ENCODE measurements at places on chromosomes 6 and 20.

DNA sequence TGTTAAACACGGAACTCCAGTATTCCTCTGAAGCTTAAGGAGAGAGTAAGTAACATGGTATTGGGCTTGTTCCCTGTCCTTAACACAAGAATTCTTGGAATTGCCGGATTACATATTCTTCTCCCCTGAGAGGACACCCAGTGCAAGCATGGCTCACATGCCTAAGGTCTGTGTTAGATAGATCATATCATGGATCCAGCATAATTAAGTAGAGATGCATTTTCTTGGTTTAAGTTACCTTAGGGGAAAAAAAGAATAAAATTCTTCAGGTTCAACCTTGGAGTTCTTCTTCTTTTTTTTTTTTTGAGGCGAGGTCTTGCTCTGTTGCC is 53.9 kb downstream of the AKAP12 start:
- H3K27me3 ChIP-seq: no peaks in the 10 kb centered on the region
- H3K4me1 ChIP-seq: no peaks in the 10 kb centered on the region
- DNase-seq: no peak
- no peak overlapping the region for H3K27ac ChIP-seq
- H3K36me3 ChIP-seq: no peaks in the 10 kb centered on the region
- no peak overlapping the region for H3K4me3 ChIP-seq

GRCh38 chr6:36020154-36020553 is 4.3 kb downstream of the SLC26A8 start:
- H3K4me1 ChIP-seq: peaks cover 2% of the 10 kb centered on the region
- DNase-seq: no peak
- no peaks in the 10 kb centered on the region for H3K36me3 ChIP-seq

- peaks cover 37% of the 10 kb centered on the region for H3K27me3 ChIP-seq
- peak overlapping the region; percentile 63 for H3K4me3 ChIP-seq
- H3K4me1 ChIP-seq: no peaks in the 10 kb centered on the region
- peak; percentile 16 for DNase-seq
These were observed 41.6 kb upstream of the FOXP4 start for GRCh38 chr6:41504466-41505121.

DNA sequence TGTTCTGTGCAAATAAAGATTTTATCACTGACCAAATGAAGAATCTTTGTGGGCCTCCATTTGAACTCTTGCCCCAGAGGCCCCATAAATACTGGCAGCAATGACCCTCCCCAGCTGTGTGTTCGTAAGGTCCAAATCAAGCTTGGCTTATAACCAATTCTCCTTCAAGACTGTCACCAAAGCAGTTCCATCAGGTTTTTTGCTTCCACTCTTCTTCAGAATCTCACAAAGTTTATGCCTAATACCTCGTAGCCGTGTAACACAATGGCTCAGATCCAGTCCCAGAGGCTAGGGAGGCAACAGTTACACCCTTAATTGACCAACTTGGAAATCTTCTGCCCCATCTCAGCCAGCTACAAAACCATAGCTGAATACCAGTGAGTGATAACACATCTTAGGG is 120.5 kb downstream of the HIVEP2 start:
- no peak overlapping the region for H3K27ac ChIP-seq
- no peaks in the 10 kb centered on the region for H3K27me3 ChIP-seq
- no peaks in the 10 kb centered on the region for H3K36me3 ChIP-seq
- no peak overlapping the region for H3K4me3 ChIP-seq

GRCh38 chr6:169520104-169520503 is 181.7 kb downstream of the WDR27 start:
- H3K4me3 ChIP-seq: no peak overlapping the region
- H3K27me3 ChIP-seq: no peaks in the 10 kb centered on the region
- DNase-seq: peak; percentile 77
- peaks cover 4% of the 10 kb centered on the region for H3K4me1 ChIP-seq
- no peak overlapping the region for H3K27ac ChIP-seq

DNA sequence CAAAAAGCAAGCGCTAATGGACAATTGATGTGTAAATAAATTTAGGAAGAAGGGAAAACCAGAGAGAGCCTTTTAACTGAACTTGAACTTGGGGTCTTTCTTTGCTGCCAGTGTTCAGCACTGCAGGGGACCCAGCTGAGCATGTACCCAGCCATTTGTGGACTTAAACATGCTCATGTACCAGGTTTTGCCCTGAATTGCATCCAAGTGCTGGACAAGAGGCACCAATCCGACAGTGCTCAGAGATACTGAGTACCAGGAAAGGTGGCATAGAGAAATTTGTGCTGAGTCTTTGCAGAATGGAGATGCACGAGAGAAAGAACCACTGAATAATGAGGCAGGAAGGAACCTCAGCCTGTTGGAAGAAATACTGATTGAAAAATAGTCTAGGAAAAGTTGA is 16.0 kb downstream of the AKAP12 start:
- no peak overlapping the region for H3K4me3 ChIP-seq
- H3K36me3 ChIP-seq: no peaks in the 10 kb centered on the region
- no peaks in the 10 kb centered on the region for H3K27me3 ChIP-seq
- no peak for DNase-seq
- H3K27ac ChIP-seq: no peak overlapping the region

- no peak overlapping the region for H3K4me3 ChIP-seq
- no peaks in the 10 kb centered on the region for H3K36me3 ChIP-seq
- no peaks in the 10 kb centered on the region for H3K27me3 ChIP-seq
- H3K27ac ChIP-seq: no peak overlapping the region
- H3K4me1 ChIP-seq: no peaks in the 10 kb centered on the region
These were observed 43.7 kb downstream of the TNFRSF21 start for GRCh38 chr6:47265971-47266370.

DNA sequence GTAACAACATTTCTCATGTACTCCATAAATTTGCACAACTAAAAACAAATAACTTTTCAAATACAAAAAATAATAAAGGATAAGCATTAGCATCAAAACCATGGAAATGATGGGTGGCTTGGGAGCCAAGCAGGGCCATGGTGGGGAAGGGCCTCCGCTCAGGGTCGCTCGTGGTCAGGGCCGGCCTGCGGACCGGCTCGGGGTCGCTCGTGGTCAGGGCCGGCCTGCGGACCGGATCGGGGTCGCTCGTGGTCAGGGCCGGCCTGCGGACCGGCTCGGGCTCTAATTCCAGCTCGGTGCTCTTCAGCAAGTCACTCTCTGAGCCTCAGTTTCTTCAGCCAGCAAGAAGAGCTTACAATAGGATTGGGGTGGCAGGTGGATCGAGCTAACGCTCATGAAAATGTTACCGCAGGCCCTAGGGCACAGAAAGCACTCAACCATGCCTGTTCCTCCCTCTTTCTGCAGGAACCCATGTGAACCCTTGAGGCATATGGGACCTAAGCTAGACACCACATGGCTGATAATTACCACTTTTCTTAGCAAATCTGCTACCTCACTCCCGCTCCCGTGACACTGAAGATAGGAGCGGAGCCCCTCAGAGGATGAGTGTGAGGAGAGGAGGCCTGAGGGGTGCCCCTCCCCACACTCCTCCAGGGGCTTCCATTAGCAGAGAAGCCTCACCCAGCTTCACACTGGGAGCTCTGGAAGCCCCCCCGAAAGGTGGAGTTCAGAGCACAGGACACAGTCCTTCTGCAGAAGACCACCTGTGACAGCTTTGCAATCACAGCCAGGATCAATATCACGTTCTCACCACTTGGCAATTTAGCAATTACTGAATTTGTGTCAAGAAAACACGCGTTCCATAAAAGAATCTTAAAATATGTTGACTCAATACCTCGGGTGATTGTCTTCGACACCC is 103.0 kb downstream of the PSMB1 start:
- DNase-seq: no peak
- H3K27ac ChIP-seq: no peak overlapping the region
- H3K4me3 ChIP-seq: no peak overlapping the region
- H3K36me3 ChIP-seq: no peaks in the 10 kb centered on the region
- no peaks in the 10 kb centered on the region for H3K27me3 ChIP-seq
- 0 out of 2 replicates have a peak, but pooled peaks cover 8% of the 10 kb centered on the region for H3K4me1 ChIP-seq

- peak; percentile 97 for DNase-seq
- no peaks in the 10 kb centered on the region for H3K36me3 ChIP-seq
- H3K27me3 ChIP-seq: no peaks in the 10 kb centered on the region
- peaks cover 34% of the 10 kb centered on the region for H3K4me1 ChIP-seq
- 0 out of 2 replicates have a peak overlapping the region, but pooled peaks have one; percentile 9 for H3K4me3 ChIP-seq
These were observed 21.4 kb upstream of the AKIRIN2 start for GRCh38 chr6:87723170-87724078.

- no peaks in the 10 kb centered on the region for H3K36me3 ChIP-seq
- no peak for DNase-seq
- no peaks in the 10 kb centered on the region for H3K27me3 ChIP-seq
These were observed 698.0 kb upstream of the POU3F2 start for GRCh38 chr6:98136333-98136732.

- H3K36me3 ChIP-seq: no peaks in the 10 kb centered on the region
- H3K4me3 ChIP-seq: no peak overlapping the region
- no peak for DNase-seq
- peak overlapping the region; percentile 78 for H3K27ac ChIP-seq
- no peaks in the 10 kb centered on the region for H3K27me3 ChIP-seq
- H3K4me1 ChIP-seq: peaks cover 51% of the 10 kb centered on the region
These were observed 50.3 kb downstream of the EIF2S2 start for GRCh38 chr20:34061695-34062094.

- H3K4me3 ChIP-seq: no peak overlapping the region
- no peaks in the 10 kb centered on the region for H3K27me3 ChIP-seq
- DNase-seq: no peak
- H3K36me3 ChIP-seq: no peaks in the 10 kb centered on the region
- H3K27ac ChIP-seq: no peak overlapping the region
These were observed 104.4 kb downstream of the SYNE1 start for GRCh38 chr6:152532556-152533422.

- peak; percentile 85 for DNase-seq
- H3K27me3 ChIP-seq: no peaks in the 10 kb centered on the region
- no peak overlapping the region for H3K4me3 ChIP-seq
- peak overlapping the region; percentile 75 for H3K27ac ChIP-seq
- peaks cover 29% of the 10 kb centered on the region for H3K4me1 ChIP-seq
- H3K36me3 ChIP-seq: no peaks in the 10 kb centered on the region
These were observed 2.9 kb upstream of the TRMT11 start for GRCh38 chr6:125983246-125983945.

- no peak overlapping the region for H3K4me3 ChIP-seq
- H3K27ac ChIP-seq: no peak overlapping the region
- H3K4me1 ChIP-seq: no peaks in the 10 kb centered on the region
- DNase-seq: no peak
These were observed 530.3 kb downstream of the KHDRBS2 start for GRCh38 chr6:61755739-61756138.

Measured in GM23248 (cell line).